ENCODE measurements at places on chromosomes 6 and 20. TPM values are rescaled to one million over a fixed set of nuclear protein-coding genes. Genes with fewer than 3 reads are reported as not detected.

Gene SLPI
- total RNA-seq: 0.19 TPM

Gene TRIM15
- total RNA-seq: not detected

Gene NR2E1
- not detected for total RNA-seq

Gene OR2H2
- total RNA-seq: not detected

Gene FAM209A
- not detected for total RNA-seq

Gene CALHM4
- total RNA-seq: 0.18 TPM

Gene SLC17A9
- total RNA-seq: 13.8 TPM

Gene ZNF391
- total RNA-seq: 0.66 TPM

Gene MOXD1
- total RNA-seq: not detected

Gene RPL7L1
- 109 TPM for total RNA-seq

Gene DNAH8
- total RNA-seq: under 0.01 TPM

Gene HRH3
- total RNA-seq: not detected

Gene COL11A2
- 0.09 TPM for total RNA-seq

Gene LY6G5B
- total RNA-seq: 2.2 TPM

Gene ENPP4
- total RNA-seq: 2.4 TPM

Gene SAMD10
- total RNA-seq: 2.2 TPM

Gene PROKR2
- total RNA-seq: not detected

Measured in endothelial cell of coronary artery (primary cell).